HCT116 (cell line): ENCODE measurements at places on chromosomes 1 and 21. TPM values are rescaled to one million over a fixed set of nuclear protein-coding genes. Genes with fewer than 3 reads are reported as not detected.

- no peak for DNase-seq
- no peaks in the 10 kb centered on the region; the same call in 1 of the 2 replicates for H3K27me3 ChIP-seq
- H3K4me3 ChIP-seq = no peak overlapping the region
- no peaks in the 10 kb centered on the region for H3K36me3 ChIP-seq
Measured at GRCh38 chr1:231613419-231614349, 12.9 kb upstream of the DISC1 start.

- H3K36me3 ChIP-seq = no peaks in the 10 kb centered on the region
- peaks cover 13% of the 10 kb centered on the region for H3K4me1 ChIP-seq
- DNase-seq = no peak
Measured at GRCh38 chr1:202283991-202284390, 57.7 kb downstream of the UBE2T start.

- no peak overlapping the region for H3K4me3 ChIP-seq
- H3K36me3 ChIP-seq = no peaks in the 10 kb centered on the region
- no peak for DNase-seq
- H3K27ac ChIP-seq = no peak overlapping the region
Measured at GRCh38 chr1:51247022-51247421, 10.9 kb downstream of the RNF11 start.

GRCh38 chr1:6046279-6046678 lies 591 bp downstream of the KCNAB2 start:
- DNase-seq = no peak
- no peaks in the 10 kb centered on the region for H3K27me3 ChIP-seq
- no peaks in the 10 kb centered on the region for H3K36me3 ChIP-seq

Gene FAM72D
- 16.3 TPM for total RNA-seq

- H3K27ac ChIP-seq = no peak overlapping the region
- H3K4me1 ChIP-seq = no peaks in the 10 kb centered on the region
- H3K27me3 ChIP-seq = no peaks in the 10 kb centered on the region
- H3K36me3 ChIP-seq = no peaks in the 10 kb centered on the region
Measured at GRCh38 chr1:79040424-79041082, 34.0 kb upstream of the ADGRL4 start.

- no peaks in the 10 kb centered on the region for H3K36me3 ChIP-seq
- no peak overlapping the region for H3K4me3 ChIP-seq
- DNase-seq = no peak
- H3K4me1 ChIP-seq = no peaks in the 10 kb centered on the region
- H3K27ac ChIP-seq = no peak overlapping the region
- H3K27me3 ChIP-seq = no peaks in the 10 kb centered on the region
Measured at GRCh38 chr1:221699577-221699976, 42.3 kb downstream of the DUSP10 start.

GRCh38 chr1:62601457-62601856 lies 4.1 kb downstream of the ANGPTL3 start:
- H3K4me3 ChIP-seq = no peak overlapping the region
- no peak for DNase-seq
- H3K27me3 ChIP-seq = no peaks in the 10 kb centered on the region
- H3K36me3 ChIP-seq = no peaks in the 10 kb centered on the region
- no peak overlapping the region for H3K27ac ChIP-seq

DNA sequence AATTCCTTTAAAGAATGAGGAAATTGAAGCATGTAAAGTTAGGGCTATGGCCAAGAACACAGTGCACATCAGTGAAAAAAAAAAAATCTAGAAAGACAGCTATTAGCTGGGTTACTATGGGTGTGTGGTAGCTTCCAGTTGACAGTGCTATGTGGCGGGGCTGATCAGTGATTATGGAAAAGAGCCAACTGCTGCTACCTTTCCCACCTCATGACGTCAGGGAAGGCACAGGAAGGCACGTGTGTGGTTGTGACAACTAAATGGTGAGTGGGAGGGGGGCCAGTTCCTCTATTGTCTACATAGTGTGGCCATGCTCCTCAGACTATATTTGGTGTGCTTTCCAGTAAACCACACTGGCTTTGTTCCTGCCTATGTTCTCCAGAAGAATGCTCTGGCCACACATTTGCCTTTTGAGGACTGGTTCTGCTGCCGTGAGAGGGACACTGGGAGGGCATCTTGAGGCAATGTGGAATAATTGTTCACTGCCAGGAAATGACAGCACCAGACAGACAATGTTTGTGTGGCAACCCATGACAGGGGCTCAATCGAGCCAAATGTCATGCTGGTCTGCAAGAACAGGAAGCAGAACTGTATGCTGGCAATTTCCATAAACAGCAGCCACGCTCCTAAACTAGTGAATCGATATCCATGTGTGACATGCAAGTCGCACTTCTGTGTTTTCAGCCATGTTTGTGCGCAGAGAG lies 3.0 kb upstream of the SDE2 start:
- H3K36me3 ChIP-seq = no peaks in the 10 kb centered on the region; the same call in 1 of the 2 replicates
- peaks cover 40% of the 10 kb centered on the region for H3K4me1 ChIP-seq
- H3K27ac ChIP-seq = no peak overlapping the region
- H3K27me3 ChIP-seq = no peaks in the 10 kb centered on the region
- DNase-seq = no peak

DNA sequence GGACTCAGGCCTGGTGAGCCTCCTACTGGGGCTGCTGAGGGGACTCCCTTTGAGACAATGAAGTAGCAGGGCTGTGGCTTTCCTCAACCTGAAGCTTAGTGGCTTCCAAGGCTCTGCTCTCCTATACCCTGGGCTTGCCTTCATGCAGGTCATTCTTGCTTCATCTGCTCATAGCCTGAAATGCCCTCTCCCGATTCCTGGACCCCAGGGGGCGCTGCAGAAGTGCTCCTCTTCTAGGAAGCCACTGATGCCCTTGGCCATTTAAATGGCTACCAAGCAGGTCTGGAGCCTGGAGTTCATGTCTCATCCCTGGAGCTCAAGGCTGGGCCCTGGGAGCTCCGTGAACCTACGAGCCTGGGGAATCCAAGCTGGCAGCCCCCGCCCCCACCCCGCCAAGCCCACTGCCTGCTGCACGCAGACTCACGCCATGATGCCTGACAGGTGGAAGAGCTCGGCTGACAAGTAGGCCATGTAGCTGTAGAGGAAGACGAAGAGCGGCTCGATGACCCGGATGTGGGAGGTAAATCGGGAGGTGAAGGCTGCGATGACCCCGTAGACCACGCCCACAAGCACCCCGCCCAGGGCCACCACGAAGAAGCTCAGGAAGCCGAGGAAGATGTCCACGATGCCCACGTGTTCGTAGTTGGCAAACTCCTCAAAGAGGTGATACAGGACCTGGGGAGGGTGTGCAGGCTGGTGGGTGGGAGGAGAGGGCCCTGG lies 45.7 kb downstream of the SLC9A1 start:
- DNase-seq = peak; percentile 38
- peaks cover 17% of the 10 kb centered on the region for H3K4me1 ChIP-seq
- H3K4me3 ChIP-seq = no peak overlapping the region
- no peaks in the 10 kb centered on the region for H3K27me3 ChIP-seq
- H3K27ac ChIP-seq = no peak overlapping the region

DNA sequence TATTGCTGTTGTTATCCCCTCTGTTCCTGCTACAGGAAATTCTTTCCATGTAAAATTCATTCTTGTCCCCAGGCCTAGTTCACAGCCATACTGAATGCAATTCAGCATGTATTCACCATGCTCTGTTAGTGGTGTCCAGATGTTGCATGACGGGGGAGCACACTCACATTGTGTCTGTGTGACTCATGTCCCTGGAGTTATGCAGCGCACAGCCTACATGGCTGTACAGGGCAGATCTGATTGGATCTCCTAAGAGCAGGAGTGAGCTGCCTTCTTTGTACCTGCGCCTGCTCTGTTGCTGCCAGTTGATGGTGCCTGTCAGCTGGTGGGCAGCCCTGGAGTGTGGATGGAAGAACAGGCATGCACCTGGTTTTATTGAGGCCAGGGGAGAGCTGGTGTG lies 17.6 kb downstream of the HTR6 start:
- no peaks in the 10 kb centered on the region for H3K27me3 ChIP-seq
- DNase-seq = no peak
- no peak overlapping the region for H3K27ac ChIP-seq
- no peaks in the 10 kb centered on the region for H3K4me1 ChIP-seq
- no peak overlapping the region for H3K4me3 ChIP-seq
- H3K36me3 ChIP-seq = no peaks in the 10 kb centered on the region

Gene CD1B
- not detected for total RNA-seq

DNA sequence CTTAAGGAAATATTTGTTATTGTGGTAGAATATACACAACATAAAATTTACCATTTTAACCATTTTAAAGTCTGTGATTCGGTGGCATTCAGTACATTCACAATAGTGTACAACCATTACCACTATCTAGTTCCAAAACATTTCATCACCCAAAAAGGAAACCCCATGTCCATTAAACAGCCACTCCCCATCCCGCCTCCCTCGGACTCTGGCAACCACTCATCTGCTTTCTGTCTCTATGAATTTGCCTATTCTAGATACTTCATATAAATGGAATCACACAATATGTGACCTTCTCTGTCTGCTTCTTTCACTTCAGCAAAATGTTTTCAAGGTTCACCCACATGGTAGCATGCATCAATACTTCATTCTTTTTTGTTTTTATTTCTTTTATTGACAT lies 51.3 kb downstream of the PTP4A2 start:
- no peak overlapping the region for H3K4me3 ChIP-seq
- DNase-seq = no peak
- H3K27me3 ChIP-seq = no peaks in the 10 kb centered on the region
- no peak overlapping the region for H3K27ac ChIP-seq
- no peaks in the 10 kb centered on the region for H3K36me3 ChIP-seq

DNA sequence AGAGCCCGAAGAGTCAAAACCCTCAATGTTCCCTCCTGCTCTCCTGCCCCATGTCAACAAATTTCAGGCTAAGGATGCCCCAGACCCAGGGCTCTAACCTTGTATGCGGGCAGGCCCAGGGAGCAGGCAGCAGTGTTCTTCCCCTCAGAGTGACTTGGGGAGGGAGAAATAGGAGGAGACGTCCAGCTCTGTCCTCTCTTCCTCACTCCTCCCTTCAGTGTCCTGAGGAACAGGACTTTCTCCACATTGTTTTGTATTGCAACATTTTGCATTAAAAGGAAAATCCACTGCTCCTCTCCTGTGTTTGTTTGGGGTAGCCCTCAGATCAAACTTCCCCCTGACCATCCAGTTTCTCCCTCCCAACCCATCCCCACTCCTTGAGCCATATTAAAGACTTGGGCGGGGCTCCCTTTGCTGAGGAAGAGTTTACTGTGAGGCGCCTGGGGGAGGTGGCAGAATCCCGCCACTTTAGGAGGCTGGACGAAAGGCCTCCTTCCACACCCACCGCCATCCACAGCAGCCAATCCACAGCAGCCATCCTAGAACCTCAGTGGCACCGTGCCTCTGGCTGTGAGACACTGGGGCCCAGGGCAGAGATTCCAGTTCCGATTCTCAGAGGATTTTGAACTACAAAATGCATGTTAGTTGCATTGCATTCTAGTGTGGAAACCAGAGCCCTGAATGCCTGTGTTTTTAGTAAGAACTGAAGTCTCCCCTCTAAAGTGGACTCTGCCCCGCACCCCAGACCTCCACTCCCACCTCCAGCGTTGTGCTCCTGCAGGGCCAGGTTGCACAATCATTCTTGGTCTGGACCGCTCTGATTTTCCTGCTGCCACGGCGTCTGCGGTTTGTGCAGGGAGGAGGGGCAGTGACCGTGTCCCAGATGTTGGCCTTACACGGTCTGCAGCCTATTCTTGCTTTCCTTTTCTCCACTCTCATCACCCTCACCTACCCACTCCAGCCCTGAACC lies 3.0 kb downstream of the OLFML3 start:
- no peaks in the 10 kb centered on the region for H3K36me3 ChIP-seq
- no peaks in the 10 kb centered on the region for H3K27me3 ChIP-seq
- H3K4me1 ChIP-seq = peaks cover 5% of the 10 kb centered on the region; the same call in 1 of the 2 replicates
- no peak overlapping the region for H3K27ac ChIP-seq
- no peak overlapping the region for H3K4me3 ChIP-seq

DNA sequence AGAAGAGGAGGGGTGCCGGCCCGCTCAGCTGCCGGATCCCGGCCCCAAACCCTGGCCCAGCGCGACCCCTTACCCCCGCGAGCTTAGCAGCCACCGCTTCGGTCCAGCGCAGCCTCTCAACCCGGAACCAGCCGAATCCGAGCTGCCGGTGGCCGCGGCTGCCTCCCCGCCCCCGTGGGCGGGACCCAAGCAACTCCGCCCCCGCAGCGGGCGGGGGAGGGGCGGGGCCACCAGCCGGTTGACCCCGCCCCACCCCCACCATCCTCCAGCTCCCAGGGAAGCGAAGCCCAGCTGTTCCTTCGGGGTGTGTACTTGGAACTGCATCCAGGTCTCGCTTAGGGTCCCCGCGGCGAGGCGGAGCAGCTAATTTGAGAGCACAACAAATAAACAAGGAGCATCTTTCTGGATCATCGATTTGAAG lies at the start of gene TRIM62:
Gene TRIM62, minus strand, starts transcription at position 123 of the 421 bp plus-strand sequence. CDS start 611 bp downstream, outside the sequence.
- H3K27me3 ChIP-seq = no peaks in the 10 kb centered on the region
- DNase-seq = peak; percentile 63
- peak within 1 kb of the TSS; percentile 28; the same call in 1 of the 2 replicates for H3K27ac ChIP-seq
- H3K4me1 ChIP-seq = peaks cover 7% of the 10 kb centered on the region; the same call in 1 of the 2 replicates
- H3K36me3 ChIP-seq = no peaks in the 10 kb centered on the region
- H3K4me3 ChIP-seq = peak within 1 kb of the TSS; percentile 68

- no peaks in the 10 kb centered on the region for H3K27me3 ChIP-seq
- DNase-seq = no peak
- H3K4me3 ChIP-seq = no peak overlapping the region
- H3K4me1 ChIP-seq = no peaks in the 10 kb centered on the region
- H3K36me3 ChIP-seq = no peaks in the 10 kb centered on the region
Measured at GRCh38 chr21:37939251-37939650, 23.0 kb upstream of the KCNJ6 start.

GRCh38 chr1:84961316-84961715 lies 35.6 kb downstream of the MCOLN2 start:
- DNase-seq = no peak
- no peaks in the 10 kb centered on the region for H3K27me3 ChIP-seq
- H3K4me1 ChIP-seq = no peaks in the 10 kb centered on the region
- no peak overlapping the region for H3K4me3 ChIP-seq

DNA sequence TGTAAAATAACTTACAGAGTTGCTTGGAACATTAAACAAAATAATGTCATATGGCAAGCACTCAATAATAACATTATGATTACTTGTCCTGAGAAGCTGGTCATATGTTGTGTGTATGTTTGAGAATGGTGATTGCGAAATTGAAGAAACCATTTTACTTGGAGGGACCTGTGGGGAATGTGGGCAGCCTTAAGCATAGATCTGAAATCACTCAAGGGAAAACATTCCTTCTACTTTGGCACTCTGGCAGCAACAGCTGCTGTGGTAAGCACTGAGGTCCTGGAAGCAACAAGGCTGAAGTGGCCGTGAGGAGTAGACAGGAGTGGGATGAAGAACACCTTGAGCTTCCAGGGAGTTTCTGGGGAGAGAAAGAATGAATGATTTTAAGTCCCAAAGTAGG lies 165.4 kb upstream of the ADAMTS5 start:
- H3K4me3 ChIP-seq = no peak overlapping the region
- no peak overlapping the region for H3K27ac ChIP-seq
- no peak for DNase-seq
- H3K4me1 ChIP-seq = no peaks in the 10 kb centered on the region

DNA sequence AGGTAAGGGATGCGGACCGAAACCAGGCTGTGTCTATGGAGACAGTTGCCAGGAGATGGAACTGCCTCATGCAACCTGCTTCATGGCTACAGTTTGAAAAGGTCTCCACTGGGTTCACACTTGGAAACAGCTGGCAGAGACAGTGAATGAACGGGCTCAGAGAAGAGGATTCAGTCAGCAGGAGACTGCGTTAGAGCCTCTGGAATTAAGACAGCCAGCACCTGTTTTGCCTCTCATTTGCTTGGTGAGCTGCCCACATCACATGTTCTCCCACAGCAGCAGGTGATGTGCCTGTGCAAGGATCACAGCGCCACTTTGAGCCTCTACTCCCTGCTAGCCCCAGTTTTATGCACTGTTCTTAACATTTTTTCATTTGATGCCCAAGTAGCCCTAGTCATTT lies 321.0 kb downstream of the PLPP3 start:
- H3K4me1 ChIP-seq = no peaks in the 10 kb centered on the region
- no peaks in the 10 kb centered on the region for H3K27me3 ChIP-seq
- no peak overlapping the region for H3K4me3 ChIP-seq
- no peaks in the 10 kb centered on the region for H3K36me3 ChIP-seq
- no peak for DNase-seq
- no peak overlapping the region for H3K27ac ChIP-seq
